ENCODE measurements at places on chromosomes 7 and 10.

DNA sequence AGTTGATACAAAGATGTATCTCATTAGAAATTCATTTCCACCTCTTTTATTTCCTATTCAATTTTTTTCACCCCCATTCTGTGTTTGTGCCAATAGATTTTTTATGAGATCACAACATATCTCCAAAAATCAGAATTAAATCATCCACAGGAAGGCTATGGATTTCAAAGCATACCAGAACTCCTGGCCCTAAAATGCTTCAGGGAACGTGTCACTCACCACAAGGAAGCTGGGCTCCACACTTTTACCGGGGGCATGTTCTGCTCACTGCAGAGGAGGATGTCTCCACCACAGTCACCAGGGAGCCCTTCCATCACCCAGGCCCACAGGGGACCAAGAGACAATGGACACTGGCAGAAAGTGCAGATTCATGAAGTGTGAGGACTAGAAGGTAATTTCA lies 456.8 kb downstream of the KCNMA1 start:
- DNase-seq: no peak

- DNase-seq: no peak
These were observed 22.2 kb upstream of the WNT16 start for GRCh38 chr7:121306565-121306964.

GRCh38 chr7:94301024-94301586 lies 93.6 kb upstream of the COL1A2 start:
- peak; percentile 82 for DNase-seq

- no peak for DNase-seq
These were observed 174.9 kb downstream of the CREB5 start for GRCh38 chr7:28587211-28587610.

DNA sequence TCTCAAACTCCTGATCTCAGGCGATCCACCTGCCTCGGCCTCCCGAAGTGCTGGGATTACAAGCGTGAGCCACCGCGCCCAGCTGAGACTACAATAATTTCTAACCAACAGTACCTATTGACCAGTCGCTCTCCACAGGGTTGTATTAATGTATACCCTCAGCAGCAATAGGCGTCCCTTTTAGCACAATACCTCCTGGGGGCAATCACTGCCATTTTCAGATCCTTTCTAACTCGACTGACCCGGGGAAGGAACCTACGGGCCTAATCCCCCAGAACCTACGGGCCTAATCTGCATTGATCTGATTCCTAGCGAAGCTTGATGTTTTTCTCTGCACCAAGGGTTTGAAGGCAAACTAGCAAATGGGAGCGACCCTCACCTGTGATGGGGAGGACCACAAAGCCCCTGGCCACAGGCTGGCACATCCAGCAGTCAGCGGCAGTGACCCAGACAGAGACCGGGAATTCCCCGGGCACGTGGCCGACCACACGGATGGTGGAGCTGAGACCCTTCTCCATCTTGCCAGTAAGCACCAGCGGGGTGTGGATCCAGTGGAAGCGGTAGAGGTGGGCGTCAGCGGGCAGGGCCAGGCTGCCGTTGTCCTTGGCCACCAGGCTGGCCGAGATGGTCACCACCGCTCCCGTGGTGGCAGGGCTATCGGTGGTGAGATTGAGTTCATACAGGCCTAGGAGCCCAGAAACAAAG lies 6.9 kb downstream of the TMEM130 start:
- DNase-seq: no peak

GRCh38 chr10:49662169-49662830 lies 17.2 kb upstream of the C10orf53 start:
- DNase-seq: no peak

DNA sequence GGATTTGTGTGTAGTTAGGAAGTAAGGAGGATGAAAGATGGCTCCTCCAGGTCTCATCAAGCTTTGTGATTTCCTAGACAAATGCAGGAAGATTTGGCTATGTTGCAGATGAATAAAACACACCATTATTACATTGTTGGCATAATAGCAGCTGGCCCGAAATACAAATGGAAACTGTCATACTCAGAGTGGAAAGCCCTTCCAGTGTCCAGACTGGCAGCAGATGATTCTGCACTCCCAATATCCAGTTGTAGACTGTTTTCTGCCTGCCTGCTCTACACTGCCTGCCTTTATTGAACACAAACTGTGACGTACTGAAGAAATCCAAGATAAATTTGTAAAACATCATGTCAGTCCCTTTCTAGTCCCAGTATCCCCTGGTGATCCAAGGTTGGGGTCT lies 99.7 kb upstream of the FZD1 start:
- peak; percentile 44 for DNase-seq

DNA sequence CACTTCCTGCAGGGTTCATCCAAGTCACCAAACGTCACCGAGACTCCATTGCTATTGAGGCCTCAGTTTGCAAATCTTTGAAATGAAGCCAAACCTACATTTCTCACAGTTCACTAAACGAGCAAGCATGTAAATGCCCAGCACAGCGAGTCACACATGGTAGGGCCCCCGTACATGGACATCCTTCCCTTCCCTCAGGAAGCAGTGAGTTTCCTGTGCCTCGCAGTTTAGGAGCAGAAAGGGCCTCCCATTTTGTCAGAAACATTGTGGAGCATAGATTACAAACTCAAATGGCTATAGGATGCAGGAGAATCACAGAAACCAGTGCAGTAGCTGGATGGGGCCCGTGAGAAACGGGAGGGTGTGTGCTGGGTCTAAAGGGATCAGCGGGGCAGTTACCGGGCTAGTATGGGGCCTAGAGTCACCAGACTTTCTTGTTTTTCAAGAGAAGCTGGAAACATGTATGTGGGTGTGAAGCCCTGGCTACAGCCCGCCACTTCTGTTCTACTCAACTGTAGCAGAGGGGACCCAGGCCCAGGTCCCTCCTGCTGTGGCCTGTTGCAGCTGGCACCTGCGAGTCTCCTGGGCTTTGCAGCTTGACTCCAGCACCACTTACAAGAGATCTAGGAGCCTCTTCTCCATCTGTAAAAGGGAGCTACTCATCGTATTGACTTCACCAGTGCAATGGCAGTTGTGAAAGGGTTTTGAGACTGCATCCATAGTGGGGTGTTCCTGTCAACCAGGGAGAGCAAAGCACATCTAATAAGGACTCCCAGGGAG lies 14.2 kb upstream of the SLC18A3 start:
- no peak for DNase-seq

GRCh38 chr7:38066391-38066790 lies 111.7 kb upstream of the STARD3NL start:
- DNase-seq: no peak

- no peak for DNase-seq
These were observed 991 bp downstream of the SEMA4G start for GRCh38 chr10:100970076-100970913.

DNA sequence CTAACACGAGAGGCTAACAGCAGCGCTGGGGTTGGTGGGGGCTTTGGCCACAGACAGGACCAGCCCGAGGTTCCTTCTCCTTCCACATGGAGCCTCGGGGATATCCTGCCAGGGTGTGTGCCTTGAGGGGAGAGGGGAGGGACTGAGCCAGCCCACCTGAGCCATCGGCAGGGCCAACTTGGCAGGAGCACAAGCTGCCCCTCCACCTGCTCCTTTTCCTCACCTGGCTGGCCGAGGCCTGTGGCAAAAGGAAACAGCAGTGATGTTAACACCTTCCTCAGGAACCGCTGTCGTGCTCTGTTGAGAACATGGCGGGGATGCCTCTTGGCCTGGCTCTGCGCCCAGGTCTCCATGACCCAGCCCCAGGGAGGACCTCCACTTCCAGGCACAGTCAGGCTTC lies 255.1 kb upstream of the PPP2R2D start:
- DNase-seq: no peak

DNA sequence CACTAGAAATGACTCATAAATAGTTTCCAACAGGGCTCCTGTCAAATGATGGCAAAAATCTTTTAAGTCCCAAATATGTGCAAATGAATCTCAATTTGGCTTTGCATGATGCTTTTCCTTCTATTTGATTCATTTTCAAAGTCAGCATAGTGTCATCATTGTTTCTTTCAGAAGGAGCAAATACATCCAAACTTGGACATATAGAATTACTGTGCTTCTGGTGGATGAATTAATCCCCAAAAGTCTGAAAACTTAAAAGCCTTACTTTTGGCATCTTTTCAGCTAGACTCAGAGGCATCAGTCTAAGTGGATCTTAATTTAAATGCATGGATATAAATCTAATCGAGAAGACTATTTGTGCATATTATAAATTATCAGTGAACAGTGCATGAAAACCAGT lies 578.1 kb upstream of the FZD8 start:
- no peak for DNase-seq

DNA sequence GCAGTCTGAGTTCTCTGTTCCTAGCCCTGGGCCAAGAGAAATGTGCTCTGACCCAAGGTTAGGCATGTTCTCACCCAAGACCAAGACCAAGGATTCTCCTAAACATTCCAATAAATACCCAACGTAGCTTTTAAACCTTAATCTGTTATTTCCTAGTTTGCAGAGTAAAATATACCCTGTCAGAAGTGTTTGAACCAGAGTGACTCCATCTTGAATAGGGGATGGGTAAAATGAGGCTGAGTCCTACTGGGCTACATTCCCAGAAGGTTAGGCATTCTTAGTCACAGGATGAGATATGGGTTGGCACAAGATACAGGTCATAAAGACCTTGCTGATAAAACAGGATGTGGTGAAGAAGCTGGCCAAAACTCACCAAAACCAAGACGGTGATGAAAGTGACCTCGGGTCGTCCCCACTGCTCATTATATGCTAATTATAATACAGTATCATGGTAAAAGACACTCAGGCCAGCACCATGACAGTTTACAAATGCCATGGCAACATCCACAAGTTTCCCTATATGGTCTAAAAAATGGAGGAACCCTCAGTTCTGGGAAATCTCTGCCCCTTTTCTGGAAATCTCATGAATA lies 27.7 kb downstream of the PLXNA4 start:
- DNase-seq: no peak

DNA sequence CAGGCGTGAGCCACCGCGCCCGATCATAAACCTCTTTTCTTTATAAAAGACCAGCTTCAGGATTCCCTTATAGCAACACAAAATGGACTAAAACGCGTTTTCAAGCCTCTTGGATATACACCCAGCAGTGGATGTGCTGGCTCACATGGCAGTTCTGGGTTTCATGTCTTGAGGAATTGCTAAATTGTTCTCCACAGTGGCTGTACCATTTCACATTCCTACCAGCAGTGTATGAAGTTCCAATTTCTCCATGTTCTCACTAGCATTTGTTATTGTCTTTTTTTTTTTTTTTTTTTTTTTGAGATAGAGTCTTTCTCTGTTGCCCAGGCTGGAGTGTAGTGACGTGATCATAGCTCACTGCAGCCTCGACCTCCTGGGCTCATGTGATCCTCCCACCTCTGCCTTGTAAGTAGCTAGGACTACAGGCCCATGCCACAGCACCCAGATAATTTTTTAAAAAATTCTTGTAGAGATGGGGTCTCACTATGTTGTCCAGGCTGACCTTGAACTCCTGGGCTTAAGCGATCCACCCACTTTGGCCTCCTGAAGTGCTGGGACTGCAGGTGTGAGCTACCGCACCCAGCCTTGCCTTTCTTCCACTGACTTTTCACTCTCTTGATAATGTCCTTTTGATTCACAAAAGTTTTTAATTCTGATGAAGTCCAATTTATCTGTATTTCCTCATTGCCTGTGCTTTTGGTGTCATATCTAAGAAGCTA lies 17.4 kb downstream of the TECPR1 start:
- no peak for DNase-seq
